ENCODE measurements at places on chromosomes 1 and 21.

DNA sequence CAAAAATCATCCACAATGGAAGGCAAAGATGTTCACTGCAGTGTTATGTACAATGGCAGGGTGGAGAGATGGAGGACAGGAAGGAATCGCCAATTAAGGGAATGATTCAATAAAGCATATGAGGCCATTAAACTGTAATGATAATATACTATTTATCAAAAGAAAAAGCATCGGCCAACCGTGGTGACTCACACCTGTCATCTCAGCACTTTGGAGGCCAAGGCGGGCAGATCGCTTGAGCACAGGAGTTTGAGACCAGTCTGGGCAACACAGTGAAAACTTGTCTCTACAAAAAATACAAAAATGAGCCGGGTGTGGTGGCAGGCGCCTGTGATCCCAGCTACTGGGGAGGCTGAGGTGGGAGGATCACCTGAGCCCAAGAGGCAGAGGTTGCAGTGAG is 89.1 kb downstream of the SSBP3 start:
- no peak overlapping the region for H3K27ac ChIP-seq
- H3K4me3 ChIP-seq = no peak overlapping the region
- no peaks in the 10 kb centered on the region for H3K36me3 ChIP-seq

GRCh38 chr21:46111193-46111571 is 13.3 kb downstream of the COL6A2 start:
- no peaks in the 10 kb centered on the region for H3K4me1 ChIP-seq
- H3K4me3 ChIP-seq = no peak overlapping the region
- no peaks in the 10 kb centered on the region for H3K27me3 ChIP-seq
- H3K36me3 ChIP-seq = peaks cover 22% of the 10 kb centered on the region
- H3K27ac ChIP-seq = peak overlapping the region; percentile 35

- H3K4me3 ChIP-seq = no peak overlapping the region
- no peak overlapping the region for H3K27ac ChIP-seq
- no peaks in the 10 kb centered on the region for H3K4me1 ChIP-seq
Observed at GRCh38 chr21:25464275-25464674, 143.0 kb downstream of the MRPL39 start.

GRCh38 chr1:104797982-104798381 is 1048.3 kb downstream of the AMY1C start:
- DNase-seq = no peak
- H3K36me3 ChIP-seq = no peaks in the 10 kb centered on the region
- no peak overlapping the region for H3K27ac ChIP-seq
- H3K27me3 ChIP-seq = no peaks in the 10 kb centered on the region

DNA sequence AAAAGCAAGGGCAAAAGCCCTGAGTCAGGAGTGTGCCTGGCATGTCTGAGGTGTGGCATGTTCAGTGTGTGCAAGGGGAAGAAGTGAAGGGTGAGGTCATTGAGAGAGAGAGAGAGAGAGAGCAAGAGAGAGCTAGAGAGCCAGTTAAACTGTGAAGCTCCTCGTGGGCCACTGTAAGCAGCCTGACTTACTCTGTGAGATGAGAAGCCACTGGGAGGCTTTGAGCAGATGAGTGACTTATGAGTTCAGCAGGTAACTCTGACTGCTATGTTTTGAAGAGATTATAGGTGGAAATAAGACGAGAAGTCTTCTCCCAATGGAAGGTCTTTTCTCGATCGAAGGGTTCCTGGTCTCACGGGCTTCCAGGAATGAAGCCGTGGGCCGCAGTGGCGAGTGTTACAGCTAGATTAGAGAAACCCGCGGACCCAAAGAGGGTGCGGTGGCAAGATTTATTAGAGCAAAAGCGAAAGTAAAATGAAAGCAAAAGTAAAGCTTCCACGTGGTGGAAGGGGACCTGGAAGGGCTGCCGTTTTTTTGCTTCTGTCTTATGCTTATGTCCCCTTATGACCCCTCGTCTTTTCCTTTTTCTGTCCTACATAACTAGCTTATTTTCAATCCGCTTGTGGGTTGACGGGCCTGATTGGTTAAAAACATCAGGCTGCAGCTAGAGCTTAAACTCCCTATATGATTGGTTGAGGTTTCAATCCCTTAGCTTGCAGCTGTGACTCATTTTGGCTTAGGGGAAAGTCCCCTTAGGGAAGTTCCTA is 323.1 kb upstream of the FAM78B start:
- no peaks in the 10 kb centered on the region for H3K27me3 ChIP-seq
- no peak overlapping the region for H3K27ac ChIP-seq
- no peak overlapping the region for H3K4me3 ChIP-seq
- no peaks in the 10 kb centered on the region for H3K36me3 ChIP-seq

DNA sequence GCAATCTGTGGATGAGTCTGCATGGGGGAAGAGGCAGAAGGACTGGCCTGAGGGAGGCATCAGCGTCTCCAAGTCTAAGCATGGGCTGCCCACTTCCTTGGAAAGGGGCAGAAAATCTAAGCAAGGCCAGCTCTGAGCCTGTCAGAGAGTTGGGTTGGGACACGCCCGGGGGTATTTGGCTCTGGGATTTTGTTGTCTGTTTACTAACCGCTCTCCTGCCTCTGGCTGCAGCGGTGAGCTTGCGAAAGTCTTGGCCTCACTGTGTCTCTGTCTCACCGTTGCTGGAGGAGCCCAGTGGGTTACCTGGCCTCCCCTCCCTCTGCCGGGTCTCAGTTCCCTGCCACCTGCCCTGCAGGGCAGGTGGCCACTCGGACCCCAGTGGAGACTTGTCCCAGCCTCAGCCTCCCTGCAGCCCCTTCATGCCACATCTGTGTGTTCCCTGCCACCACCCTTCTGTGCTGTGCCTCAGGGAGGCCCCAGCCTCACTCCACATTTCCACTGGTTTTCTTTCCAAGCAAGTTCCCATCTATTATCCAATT is 33.7 kb downstream of the EDN2 start:
- no peaks in the 10 kb centered on the region for H3K36me3 ChIP-seq
- no peak overlapping the region for H3K4me3 ChIP-seq
- no peaks in the 10 kb centered on the region for H3K27me3 ChIP-seq

GRCh38 chr1:247824023-247824422 is at the start of gene OR14A16:
Gene OR14A16, minus strand, starts transcription at chr1:247824119. Its CDS starts 8,390 bp downstream, at chr1:247815729.
- DNase-seq = no peak
- no peaks in the 10 kb centered on the region for H3K36me3 ChIP-seq
- no peaks in the 10 kb centered on the region for H3K27me3 ChIP-seq
- H3K27ac ChIP-seq = no peak within 1 kb of the TSS
- no peak within 1 kb of the TSS for H3K4me3 ChIP-seq
- H3K4me1 ChIP-seq = no peaks in the 10 kb centered on the region

GRCh38 chr21:42565206-42565810 is 51.7 kb downstream of the SLC37A1 start:
- no peak overlapping the region for H3K27ac ChIP-seq
- no peaks in the 10 kb centered on the region for H3K4me1 ChIP-seq
- no peaks in the 10 kb centered on the region for H3K36me3 ChIP-seq
- DNase-seq = peak; percentile 24
- H3K4me3 ChIP-seq = no peak overlapping the region

GRCh38 chr1:52674497-52675384 is 23.4 kb downstream of the COA7 start:
- no peak overlapping the region for H3K27ac ChIP-seq
- H3K27me3 ChIP-seq = no peaks in the 10 kb centered on the region
- no peak overlapping the region for H3K4me3 ChIP-seq
- no peak for DNase-seq

DNA sequence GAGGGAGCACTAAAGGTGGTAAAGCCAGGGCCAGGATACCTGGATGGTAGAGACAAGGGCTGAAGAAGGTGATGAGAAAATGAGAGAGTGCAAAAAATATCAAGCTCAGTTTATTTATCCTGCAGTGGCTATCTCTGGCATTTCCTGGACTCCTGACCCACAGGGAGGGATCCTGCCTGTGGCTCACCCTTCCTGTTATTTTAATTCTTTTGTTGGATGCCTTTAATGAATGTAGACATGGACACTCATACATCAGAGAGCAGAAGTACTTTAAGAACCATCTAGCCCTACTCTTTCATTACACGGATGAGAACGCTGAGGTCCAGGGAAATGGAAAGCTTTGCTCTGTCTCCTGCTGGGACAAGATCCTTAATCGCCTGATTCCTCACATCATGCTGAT is 20.6 kb downstream of the JUN start:
- no peaks in the 10 kb centered on the region for H3K4me1 ChIP-seq
- no peaks in the 10 kb centered on the region for H3K36me3 ChIP-seq
- H3K27me3 ChIP-seq = no peaks in the 10 kb centered on the region
- H3K27ac ChIP-seq = no peak overlapping the region
- no peak for DNase-seq
